ENCODE measurements at places on chromosomes 16 and 17.

DNA sequence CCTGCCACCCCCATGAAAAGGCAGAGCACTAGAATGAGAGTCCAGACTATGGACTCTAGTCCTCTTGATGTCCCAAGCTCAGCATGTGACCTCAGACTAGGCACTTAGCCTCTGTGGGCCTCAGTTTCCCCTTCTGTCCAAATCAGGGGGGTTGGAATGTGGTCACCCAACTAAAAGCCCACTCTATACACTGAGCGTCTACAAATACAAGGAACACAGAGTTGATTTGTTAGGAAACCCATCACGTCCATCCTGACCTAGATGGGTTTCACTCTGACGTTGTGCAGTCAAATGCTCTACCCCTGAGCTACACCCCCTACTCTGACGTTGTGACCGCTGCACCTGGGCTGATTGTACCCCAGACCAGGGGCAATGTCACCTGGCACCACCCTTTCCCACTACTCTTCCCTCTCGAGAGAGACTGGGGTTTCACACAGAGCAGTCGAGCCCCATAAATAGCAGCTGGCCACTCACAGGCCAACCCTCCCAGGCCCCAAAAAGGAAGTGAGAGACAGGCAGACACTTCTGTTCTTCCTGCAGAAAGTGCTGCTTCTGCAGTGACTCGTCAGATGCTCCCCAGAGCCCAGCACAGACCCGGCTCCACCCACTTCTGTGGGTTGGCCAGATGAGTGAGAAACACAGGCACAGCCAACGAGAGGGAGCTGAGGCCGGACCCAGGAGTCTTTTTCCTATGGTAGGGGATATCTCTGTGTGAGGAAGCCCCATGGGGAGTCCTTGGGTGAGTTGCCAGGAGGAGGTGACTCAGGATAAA is 16.1 kb upstream of the TNFRSF13B start:
- ATAC-seq: peak; percentile 83

- ATAC-seq: no peak
Measured at GRCh38 chr16:9107025-9107970, 15.9 kb downstream of the HAPSTR1 start.

DNA sequence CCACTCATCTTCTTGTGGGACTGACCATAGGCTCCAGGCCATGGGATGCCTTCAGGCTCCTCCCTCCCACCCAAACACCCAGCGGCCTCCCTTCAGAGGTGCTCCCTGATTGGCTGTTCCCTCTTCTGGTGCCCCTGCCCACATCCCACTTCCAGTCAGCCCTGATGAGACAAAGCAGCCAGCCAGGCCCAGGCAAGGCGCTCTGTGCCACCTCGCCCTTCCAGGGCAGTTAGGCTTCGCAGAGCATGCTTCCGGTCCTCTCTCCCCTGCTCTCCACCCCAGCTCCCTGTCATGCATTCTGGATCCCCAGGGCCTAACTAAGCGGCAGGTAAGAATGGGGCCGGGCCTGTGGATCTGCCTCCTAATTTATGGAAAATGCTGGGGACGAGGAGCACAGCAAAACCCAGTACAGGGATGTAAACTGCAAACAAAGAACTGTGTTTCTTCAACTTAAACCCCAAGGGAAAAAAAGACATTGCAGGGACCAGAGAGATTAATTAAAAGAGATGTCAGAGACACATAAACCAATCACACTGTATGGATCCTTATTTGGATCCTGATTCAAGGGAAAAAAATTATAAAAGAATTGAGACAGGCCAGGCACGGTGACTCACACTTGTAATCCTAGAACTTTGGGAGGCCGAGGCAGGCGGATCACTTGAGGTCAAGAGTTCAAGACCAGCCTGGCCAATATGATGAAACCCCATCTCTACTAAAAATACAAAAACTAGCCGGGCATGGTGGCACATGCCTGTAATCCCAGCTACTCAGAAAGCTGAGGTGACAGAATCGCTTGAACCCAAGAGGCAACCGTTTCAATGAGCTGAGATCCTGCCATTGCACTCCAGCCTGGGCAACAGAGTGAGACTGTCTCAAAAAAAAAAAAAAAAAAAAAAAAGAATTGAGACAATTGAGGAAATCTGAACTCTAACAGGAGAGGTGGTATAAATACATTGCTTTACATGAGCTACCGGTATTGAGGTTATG is 26.0 kb downstream of the ZDHHC7 start:
- ATAC-seq: no peak

DNA sequence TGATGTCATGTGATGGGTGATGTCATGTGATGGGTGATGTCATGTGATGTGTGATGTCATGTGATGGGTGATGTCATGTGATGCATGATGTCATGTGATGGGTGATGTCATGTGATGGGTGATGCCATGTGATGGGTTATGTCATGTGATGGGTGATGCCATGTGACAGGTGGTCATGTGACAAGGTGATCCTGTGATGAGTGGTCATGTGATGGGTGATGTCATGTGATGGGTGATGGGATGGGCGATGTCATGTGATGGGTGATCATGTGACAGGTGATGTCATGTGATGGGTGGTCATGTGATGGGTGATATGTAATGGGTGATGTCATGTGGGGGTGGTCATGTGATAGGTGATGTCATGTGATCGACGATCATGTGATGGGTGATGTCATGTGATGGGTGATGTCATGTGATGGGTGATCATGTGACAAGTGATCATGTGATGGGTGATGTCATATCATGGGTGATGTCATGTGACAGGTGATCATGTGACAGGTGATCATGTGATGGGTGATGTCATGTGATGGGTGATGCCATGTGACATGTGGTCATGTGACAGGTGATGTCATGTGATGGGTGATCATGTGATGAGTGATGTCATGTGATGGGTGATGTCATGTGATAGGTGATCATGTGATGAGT is 17.2 kb downstream of the CD300LB start:
- ATAC-seq: no peak

GRCh38 chr16:69105501-69106361 is at the start of gene HAS3:
Gene HAS3 (plus strand): TSS chr16:69105653. CDS start chr16:69109396, 3,743 bp downstream.
- peak; percentile 65 for ATAC-seq

DNA sequence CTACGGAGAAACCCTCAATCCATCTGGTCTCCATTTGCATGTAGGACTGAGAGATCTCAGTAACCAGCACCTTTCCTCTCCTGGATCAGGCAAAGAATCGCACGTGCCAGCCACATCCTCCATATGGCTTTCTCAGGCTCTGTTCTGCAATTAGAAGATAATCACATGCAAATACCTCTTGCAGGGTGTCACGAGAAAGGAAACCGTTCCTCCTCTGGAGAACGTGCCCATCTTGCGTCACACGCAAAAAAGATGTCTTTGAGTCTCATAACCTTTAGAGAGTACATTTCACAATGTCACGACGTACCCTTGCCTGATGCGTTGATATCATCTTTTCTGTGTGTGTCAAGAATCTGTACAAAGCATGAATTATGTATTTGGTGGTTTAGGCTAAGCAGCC is 36.2 kb upstream of the DNAH17 start:
- ATAC-seq: no peak

DNA sequence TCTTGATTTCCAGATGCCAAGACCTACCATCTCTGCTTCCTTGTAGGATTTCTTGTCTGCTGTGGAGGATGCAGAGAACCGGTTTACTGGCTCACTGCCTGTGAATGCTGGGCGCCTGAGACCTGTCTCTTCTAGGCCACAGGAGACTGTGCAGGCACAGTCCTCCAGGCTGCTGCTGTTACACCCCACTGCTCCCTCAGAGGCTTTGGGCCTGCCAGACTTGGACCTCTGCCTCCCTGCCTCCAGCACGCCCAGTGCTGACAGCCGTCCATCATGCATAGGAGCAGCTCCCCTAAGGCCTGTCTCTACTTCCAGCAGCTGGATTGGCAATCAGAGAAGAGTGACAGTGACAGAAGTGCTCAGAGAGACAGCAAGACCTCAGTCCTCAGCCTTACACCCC is 6.1 kb downstream of the HROB start:
- ATAC-seq: no peak

GRCh38 chr17:82943339-82943738 is 103.5 kb upstream of the ZNF750 start:
- ATAC-seq: no peak

DNA sequence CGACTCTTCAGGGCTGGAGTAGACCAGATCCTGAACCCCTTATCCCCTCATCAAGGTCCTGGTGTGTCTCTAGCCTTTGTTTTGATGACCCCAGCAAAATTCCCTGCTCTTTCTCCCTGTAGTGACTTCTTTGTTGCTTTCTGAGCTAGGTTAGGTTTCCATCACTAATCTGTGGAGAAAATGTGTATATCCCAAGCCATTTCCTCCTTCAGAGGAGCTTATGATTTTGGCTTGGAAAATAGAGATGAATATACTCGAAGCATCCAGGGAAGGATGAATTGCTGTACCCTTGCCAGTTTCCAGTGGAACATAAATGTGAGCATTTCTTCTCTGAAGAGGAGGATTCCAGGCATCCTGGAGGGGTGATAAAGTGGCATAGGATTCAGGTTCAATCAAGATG is 55.8 kb downstream of the KSR1 start:
- ATAC-seq: no peak

DNA sequence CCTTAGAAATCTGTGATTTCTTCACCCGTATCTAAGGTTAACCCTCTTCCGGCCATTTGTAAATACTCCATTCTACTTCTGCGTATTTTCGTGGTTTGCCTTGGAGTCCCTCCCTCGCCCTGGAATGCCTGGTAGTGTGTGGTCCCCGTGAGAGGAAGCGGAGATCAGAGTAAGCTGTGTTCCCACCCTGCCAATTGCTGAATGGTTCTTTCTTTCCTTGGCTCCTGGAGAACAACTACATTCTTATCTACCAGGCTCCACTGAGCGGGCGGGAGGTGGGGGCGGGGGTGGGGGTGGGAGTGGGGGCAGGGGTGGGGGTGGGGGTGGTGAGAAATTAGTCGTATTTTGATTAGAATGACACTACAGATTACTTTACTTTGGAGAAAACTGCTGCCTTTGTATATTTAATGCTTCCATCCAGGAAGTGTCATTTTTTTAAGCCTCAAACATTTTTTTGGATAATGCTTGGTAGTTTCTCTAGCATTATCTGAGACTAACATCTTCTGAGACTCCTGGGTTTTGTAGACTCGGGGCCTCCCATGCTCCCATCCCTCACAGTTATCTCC is 20.9 kb upstream of the FASN start:
- no peak for ATAC-seq

DNA sequence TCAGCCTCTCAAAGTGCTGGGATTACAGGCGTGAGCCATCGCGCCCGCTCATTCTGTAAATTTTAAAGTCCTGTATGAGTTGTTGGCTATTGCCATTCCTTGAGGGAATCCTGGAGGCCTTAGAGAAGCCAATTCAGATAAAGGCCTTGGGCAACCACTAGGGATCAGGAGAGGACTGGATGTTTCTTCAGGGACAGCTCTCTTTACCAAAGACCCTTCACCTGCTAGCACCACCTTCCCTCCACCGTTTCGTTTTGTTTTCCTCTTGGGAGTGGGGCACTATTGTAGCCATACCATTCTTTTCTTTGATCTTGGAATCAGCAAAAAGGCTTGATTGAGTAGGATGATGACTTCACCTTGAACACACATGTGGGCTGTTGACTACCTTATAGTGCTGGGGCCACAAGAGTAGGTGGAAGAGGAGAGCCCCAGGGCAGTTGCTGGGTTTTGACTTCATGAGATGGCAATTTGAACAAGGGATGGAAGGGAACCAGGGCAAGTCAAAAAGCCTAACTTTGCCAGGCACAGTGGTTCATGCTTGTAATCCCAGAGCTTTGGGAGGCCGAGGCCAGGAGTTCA is 7.0 kb upstream of the ANKRD40CL start:
- no peak for ATAC-seq

GRCh38 chr17:77507111-77507885 is 366.5 kb downstream of the SEC14L1 start:
- no peak for ATAC-seq

DNA sequence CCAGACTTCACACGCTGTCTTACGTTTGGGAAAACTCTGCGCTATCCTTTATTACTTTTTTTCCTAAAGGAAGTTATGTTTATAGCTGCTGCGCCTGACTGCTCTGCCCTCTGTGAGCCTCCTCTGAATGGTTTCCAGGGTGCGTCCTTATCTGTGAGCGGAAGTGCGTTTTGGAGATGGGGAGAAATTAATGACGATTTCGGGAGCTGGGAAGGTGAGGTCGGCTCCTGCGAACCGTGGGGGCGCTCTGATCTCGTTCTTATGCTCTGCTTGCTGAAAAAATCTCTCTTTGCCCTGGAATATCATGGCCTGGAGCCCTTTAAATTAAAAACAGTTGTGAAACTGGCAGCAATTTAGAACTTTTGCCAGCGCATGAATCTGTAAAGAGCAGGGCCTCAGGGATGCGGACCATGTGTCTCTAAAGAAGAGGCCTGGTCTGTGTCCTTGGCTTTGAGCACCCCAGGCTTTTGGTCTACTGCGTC is 135.7 kb upstream of the ZFHX3 start:
- no peak for ATAC-seq

DNA sequence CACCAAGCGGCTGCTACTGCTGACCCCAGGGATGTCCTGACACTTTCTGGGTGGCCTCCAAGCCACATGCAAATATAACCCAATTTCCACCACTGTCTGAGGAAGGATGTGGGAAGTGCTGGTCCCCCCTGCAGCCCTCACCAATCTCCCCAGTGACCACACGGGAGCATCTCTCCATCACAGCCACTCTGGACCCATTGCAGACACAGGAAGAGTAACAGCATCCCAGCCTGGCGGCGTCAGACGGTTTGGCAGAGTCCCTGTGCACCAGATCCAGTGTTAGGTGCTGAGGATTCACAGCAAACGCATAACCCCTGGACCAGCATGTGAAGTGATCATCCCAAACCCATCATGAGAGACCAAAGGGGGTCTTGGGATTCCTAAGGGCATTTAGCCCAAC is 163.7 kb upstream of the TNRC6C start:
- ATAC-seq: no peak

- ATAC-seq: no peak
Measured at GRCh38 chr17:19304209-19304608, 58.3 kb downstream of the B9D1 start.

GRCh38 chr16:27199736-27200135 is 3.6 kb upstream of the KDM8 start:
- no peak for ATAC-seq

GRCh38 chr16:17354141-17354601 is 116.6 kb downstream of the XYLT1 start:
- no peak for ATAC-seq

DNA sequence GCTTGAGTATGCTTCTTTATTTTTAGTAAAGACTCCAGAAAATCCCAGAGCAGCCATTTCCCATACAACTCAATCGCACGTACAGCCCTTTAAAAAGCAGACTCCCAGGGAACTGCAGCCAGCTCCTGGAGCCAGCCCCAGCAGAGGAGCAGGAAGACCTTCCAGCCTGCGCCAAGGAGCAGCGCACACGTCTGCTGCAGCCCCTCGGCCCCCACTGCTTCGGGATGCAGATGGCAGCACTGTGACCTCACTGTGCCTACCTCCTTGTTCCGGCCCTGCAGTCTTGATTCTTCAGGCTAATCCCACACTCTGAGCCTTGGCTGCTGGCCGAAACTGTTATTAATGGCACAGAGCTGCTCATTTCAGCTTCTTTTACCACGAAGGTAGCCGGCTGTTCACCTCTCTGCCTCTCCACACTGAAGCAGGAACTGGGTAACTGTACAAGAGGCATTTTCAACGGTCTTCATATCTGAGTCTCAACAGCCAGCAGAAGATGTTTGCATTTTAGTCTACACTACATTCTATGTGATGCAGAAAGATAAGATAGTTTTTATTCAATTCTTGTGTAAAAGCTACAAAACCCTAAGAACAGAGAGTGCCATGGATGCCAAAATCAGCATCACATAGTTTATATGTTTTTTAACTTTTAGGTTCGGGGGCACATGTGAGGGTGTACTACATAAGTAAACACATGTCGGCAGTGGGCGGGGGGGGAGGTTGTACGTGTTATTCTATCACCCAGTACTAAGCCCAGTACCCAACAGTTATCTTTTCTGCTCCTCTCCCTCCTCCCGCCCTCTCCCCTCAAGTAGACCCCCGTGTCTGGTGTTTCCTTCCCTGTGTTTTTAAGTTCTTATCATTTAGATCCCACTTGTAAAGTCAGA is 130.9 kb downstream of the ANKRD11 start:
- ATAC-seq: no peak

Measured in activated CD4-positive, CD25-positive, alpha-beta regulatory T cell treated with anti-CD3 and anti-CD28 coated beads, Interleukin-2, amount 50 U/mL, for 24 hours (primary cell).